Stimulated activated CD4-positive, alpha-beta T cell treated with anti-CD3 and anti-CD28 coated beads, TNF-alpha, amount 100 ng/mL, for 4 hours (primary cell): ENCODE measurements at places on chromosomes 4 and X.

DNA sequence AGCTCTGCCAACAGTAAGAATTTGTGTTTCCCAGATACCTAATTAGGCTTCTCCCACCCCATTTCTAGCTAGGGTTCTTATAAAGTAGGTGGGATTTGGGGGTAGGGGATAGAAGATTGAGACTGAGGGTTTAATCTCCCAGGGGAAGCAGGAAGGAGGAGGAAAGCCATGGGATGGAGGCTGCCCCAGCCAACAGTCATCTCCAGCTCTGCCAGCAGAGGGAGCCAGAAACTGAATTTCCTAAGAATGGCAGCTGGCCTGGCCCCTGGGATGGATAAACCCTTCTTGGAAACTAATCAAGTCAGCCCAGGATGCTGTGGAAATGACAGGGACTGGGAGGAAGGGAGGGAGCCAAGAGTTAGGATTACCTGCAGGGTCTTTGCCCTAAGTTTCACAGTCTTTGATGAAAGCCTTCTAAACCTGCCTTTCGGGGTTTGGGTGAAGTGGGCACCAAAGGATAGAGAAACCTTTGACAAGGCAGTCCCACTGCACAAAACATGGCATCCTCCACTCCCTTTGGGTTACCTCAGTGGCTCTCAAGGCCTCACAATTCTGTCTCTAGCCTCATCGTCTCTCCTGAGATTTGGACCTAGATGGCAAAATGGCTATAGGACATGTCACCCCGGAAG lies 6.7 kb upstream of the ERCC6L start:
- DNase-seq: no peak

GRCh38 chr4:15455290-15455689 lies 14.4 kb upstream of the CC2D2A start:
- DNase-seq: no peak

DNA sequence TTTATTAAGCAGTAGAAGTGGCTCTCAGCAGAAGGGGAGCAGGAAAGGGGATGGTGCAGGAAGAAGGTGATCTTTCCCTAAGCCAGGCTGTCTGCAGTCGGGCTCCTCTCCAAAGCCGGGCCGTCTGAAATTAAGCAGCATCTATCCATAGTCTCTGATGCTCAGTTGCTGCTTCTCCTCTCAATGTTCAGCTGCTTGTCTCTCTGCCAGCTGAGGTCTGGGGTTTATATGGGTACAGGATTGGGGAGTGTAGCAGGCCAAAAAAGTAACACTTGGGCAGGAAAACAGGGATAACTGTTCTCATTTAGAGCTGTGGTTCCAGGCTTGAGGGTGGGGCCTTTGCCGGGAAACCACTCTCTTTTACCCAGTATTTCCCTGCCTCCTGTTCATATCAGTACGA lies 39.2 kb upstream of the CCKAR start:
- DNase-seq: no peak

- no peak for DNase-seq
These were observed 224.8 kb upstream of the TEX13C start for GRCh38 chrX:125094901-125095300.

- no peak for DNase-seq
These were observed 26.8 kb upstream of the HMX1 start for GRCh38 chr4:8898419-8898818.

DNA sequence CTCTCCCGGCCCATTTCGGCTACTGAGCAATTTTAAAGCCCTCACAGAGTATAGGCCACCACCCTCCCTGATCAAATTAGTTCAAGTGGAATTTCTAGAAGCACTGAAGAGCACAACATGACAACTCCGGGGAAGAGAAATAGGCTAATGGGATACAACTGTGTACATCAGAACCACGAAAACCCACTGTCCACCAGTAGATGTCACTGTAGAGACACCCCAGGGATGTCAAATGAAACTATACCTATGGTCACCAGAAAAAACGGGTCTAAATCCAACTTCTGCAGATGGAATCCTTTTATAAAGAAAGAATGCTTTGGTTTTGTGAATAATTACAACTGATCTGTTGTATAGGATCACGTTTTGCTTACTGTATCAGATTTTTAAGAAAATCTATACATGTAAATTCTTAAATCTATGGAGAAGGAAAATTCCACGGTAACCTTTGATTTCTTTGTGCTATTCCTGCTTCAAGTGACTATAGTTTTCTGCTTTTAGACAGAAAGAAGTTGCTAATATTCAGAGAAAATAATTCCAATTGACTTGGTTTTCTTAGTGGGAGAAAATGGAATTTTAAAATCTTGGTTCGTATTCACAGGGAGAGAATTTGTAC lies 29.5 kb upstream of the MAP3K15 start:
- no peak for DNase-seq
